Fibroblast of upper back skin (primary cell): ENCODE measurements at places on chromosomes 5 and 9.

- DNase-seq: no peak
These were observed 73.4 kb upstream of the ATG10 start for GRCh38 chr5:81898403-81898802.

DNA sequence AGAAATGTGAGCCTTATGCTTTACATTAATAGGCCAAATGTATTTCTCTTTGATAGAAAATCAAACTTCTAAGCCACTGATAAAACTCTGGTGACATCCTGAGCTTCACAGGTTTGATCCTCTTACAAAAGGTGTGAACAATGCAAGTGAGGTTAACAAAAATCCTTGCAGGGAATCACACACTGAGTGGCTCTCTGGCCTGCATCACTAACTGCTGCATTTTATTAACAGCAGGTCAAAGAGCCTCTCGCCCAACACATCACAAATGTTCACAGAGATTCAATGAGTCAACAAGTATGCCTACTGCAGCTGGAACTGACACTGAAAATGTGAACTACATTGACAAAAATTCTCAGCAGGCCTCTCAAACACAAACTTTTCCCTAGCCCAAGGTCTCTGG, 122.3 kb downstream of the SEMA5A start:
- peak; percentile 32 for DNase-seq

DNA sequence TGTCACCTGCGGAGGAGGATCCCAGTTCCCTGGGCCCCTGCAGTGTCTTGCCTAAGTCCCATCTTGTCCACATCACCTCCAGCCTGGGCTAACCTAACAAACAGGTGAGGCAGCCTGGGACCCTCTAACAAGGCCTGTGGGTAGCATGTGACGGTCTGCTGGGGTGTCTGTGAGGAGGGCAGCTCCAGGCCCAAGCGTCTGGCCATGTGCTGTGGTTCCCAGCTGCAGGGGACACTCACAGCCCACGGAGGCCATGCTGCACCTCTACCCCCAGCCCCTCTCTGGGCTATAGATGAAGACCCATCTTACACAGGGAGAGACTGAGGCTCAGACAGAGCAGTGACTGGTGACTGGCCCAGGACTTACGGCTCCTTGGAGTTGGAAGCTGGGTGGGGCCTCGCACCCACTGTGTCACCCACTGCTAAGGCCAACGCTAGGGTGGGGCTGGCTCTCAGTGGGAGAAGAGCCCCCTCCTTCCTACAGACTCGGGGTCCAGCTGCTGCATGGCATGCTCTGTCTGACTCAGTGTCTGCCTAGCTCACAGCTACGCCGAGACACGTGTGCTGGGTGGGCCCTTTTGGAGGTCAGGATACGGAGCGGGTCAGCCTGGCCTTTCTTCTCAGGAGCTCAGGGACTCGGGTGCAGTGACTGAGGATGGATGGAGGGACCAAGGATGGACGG, 40.8 kb upstream of the RNF130 start:
- no peak for DNase-seq

GRCh38 chr5:175797521-175798038, 73.8 kb upstream of the CPLX2 start:
- no peak for DNase-seq

DNA sequence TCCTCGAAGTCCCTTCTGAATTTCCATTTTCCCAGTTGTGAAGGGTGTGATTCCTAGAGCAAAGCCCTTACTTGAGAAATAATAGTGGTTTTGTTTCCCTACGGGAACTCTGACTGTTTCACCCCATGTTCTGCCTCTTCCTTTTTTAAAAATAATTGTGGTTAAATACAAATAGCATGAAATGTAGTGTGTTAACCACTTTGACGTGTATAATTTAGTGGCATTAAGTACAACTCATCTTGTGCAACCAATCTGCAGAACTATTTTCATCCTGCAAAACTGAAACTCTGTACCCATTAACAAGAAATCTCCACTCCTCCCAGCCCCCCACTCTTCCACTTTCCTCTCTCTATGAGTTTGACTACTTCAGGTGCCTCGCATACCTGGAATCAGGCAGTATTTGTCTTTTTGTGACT, 35.6 kb upstream of the HAND1 start:
- DNase-seq: peak; percentile 42

DNA sequence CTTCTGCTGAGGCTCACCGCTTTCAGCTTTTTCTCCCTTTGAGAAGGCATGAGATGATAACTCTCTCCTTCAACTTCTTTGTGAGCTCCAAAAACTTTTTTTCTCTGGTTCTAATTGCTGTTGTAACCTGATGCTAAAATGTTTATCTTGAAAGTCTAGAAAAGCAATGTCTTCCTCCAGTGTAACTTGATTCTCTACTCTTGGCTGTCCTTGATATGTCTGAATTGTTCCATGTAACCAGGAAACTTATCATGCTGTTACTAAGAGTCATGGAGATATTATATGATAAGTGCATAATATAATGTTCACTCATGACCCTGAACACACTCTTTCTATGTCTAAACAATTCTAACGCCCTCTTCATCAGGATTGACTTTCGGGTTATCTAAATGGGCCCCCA, 128.0 kb upstream of the ABCA1 start:
- DNase-seq: no peak

DNA sequence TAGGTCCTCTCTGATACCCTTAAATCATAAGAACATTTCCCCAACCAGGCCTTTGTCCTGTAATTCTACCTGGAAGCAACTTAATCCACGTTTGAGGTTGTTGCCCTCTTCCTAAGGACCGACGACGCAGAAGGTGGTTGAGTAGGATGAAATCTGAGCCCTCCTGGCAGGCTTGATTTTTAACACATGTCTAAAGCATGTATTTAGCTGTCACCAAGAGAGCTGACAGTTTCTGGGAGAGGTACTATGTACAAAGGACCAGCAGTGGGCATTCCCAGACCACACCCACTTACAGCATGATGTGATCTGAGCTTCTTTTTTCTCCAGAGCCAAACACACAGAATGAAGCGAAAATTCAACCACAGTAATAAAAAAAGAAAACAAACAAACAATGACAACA, 260.9 kb downstream of the SH3GL2 start:
- no peak for DNase-seq

- DNase-seq: no peak
These were observed 29.8 kb downstream of the PCDHAC2 start for GRCh38 chr5:140996060-140996459.

DNA sequence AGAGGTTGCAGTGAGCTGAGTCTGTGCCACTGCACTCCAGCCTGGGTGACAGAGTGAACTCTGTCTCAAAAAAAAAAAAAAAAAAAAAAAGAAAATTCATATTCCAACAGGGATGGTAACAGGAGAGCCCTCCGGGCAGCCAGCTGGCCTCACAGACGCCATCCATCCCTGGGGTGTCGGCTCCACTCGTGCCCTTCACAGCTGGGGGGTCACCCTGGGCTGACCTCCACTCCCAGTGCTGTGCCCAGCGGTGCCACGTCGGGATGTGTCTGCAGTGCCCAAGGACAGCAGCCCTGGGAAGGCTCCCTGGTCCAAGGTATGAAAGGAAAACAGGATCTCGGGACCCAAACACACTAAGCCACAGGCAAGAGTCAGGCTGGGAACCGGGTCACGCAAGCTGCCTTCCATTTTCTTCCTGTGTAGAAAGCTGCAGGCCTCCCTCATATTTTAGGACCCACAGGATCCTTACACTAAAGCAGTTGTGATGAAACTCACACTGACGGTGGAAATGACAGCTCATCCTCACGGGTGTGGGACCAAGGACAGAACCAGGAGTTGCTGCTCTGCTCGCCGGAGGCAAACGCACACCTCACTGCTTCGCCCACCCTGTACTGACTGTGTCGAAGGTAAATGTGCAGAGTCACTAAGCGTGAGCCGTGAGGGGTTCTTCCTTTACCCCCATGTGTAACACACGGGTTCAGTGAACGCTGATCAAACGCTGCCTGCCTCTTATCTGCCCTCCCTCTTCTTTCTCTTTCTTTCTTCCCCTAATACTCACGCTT, 5.3 kb downstream of the SLC12A7 start:
- no peak for DNase-seq

DNA sequence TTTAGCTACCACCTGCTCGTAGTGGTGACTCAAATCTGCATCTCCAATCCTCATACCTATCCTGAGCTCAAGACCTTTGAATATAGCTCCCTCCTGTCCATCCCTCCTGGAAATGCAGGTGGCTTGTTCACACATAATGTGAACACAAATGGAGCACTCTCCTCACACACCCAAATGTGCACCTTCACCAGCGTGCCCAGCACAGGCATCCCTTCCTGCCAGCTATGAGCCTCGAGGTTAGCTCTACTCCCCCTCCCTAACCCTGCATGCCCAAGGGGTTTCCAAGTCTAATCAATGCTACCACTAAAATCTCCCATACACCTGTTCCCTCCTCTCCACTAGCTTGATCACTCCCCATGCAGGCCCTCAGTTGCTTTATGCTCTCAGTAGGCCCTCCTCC, 2.2 kb upstream of the TGFBI start:
- DNase-seq: no peak

GRCh38 chr5:16321284-16321683, 141.7 kb upstream of the MARCHF11 start:
- no peak for DNase-seq

DNA sequence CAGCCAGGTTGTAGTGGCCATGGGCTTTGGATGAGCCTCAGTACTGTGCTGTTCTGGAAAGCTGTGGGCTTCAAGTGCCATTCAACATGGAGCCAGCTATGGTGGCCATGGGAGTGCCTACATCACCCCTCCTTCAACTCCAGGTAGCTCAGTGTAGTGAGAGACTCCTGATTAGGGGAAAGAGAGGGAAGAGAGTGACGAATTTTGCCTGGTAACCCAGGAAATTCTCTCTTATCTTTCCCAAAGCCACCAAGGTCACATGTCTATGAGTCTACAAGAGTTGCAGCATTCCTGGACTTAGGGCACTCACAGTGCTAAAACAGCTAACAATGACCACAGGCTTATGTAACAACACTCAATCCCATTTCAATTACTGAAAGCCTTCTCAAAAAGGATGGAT, 81.7 kb upstream of the SPTLC1 start:
- peak; percentile 13 for DNase-seq

DNA sequence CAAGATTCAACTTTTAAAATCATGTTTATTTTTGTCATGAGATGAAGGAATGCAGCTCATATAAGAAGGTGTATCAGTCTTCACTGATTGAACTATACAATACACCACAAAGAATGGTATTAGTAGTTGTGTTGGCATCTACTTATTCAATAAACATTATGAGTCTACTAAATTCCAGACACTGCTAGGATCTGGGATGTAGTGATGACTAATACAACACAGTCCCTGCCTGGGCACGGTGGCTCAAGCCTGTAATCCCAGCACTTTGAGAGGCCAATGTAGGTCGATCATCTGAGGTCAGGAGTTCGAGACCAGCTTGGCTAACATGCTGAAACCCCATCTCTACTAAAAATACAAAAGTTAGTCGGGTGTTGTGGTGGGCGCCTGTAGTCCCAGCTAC, 171.4 kb upstream of the NFIB start:
- peak; percentile 9 for DNase-seq

- DNase-seq: no peak
These were observed 288.1 kb downstream of the ARL15 start for GRCh38 chr5:54022223-54022622.

GRCh38 chr5:57277085-57277484, 103.2 kb downstream of the GPBP1 start:
- DNase-seq: peak; percentile 20

- DNase-seq: no peak
These were observed 77.5 kb downstream of the TRIO start for GRCh38 chr5:14220642-14221041.

DNA sequence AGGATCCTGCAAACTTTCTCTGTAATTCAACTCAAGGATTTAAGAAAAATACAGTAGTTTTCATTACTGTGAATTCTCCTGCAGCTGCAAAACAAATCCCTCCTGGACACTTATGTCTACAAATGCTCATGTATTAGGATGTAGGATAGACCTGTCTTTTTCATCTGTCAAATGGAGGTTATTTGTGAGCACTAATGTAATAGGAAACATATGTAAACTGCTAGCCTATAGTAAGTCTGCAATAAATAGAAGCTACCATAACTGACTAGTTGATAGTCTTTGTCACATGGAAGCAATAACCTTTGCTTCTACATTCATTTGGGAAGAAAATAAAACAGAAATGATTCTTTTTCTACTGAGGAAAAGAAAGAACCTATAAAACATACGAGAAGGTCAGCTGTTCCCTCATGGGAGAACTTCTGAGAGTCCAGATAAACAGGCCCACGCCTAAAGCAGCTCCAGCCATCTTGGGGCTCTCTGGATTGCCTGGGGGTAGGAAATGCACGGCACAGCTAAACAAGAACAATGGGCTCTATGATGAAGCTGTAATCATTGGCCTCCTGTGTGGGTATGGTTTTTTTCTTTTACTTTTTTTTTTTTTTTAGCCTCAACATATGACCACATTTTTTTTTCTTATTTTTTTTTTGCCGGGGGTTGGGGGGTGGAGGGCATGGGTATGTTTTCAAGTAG, 6.2 kb downstream of the KCNV2 start:
- DNase-seq: peak; percentile 57

DNA sequence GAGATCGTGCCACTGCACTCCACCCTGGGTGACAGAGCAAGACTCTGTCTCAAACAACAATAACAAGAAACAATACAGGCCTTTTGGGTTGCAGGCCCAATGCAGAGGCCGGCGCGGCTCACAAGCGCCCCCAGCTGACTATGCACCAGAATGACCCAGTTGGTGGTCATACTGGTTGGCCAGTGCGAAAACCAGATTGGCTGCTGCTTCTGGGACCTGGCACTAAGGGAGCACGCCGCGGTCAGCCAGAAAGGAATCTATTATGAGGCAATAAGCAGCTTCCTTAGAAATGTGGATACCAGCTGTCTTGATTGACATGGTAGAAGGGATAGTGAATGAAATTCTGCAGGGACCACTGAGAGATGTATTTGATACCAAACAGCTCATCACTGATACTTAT, 35.0 kb downstream of the RANBP17 start:
- DNase-seq: peak; percentile 48

DNA sequence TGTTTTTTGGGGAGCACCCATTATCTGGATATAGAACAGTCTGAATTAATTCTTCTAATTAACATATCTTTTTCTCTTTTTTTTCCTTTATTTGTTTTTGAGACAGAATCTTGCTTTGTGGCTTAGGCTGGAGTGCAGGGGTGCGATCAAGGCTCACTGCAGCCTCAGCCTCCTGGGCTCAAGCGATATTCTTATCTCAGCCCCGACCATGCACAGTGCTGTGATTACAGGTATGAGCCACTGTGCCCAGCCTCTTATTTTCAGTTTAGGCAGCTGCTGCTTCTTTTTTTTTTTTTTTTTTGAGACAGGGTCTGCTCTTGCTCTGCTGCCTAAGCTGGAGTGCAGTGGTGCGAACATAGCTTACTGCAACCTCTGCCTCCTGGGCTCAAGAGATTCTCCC, 20.2 kb downstream of the UBE2R2 start:
- no peak for DNase-seq

- DNase-seq: peak; percentile 93
These were observed 215.6 kb downstream of the C9orf50 start for GRCh38 chr9:129405089-129405826.

GRCh38 chr9:111728617-111729366, 65.9 kb downstream of the SHOC1 start:
- peak; percentile 95 for DNase-seq

GRCh38 chr5:93302711-93303110, 278.3 kb downstream of the NR2F1-AS1 start:
- DNase-seq: peak; percentile 40
